ENCODE measurements at places on chromosomes 3 and 15.
A peak's percentile ranks its signal among the peaks of the same experiment; 100 is the strongest.

- DNase-seq = no peak
Measured at GRCh38 chr3:71728632-71729342, 3.6 kb upstream of the EIF4E3 start.

DNA sequence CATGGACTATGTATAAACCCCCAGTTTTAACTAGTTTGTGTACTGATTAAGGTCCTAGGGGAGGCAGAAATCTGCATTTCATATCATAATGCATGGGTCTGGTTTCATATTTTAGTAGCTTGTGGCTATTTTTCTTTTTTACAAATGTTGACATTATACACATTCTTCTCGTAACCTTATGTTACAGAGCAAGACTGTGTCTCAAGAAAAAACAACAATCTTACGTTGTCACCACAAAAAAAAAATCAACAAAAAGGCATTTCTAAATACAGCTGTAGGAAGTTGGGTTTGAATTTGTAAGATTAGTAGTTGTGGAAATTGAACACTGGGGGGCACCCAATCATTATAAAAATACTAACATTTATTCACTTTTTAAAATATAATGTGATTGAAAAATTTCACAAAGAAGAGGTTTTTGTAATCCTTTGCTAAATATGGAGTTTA is 17.9 kb downstream of the SERP1 start:
- DNase-seq = peak; percentile 30

DNA sequence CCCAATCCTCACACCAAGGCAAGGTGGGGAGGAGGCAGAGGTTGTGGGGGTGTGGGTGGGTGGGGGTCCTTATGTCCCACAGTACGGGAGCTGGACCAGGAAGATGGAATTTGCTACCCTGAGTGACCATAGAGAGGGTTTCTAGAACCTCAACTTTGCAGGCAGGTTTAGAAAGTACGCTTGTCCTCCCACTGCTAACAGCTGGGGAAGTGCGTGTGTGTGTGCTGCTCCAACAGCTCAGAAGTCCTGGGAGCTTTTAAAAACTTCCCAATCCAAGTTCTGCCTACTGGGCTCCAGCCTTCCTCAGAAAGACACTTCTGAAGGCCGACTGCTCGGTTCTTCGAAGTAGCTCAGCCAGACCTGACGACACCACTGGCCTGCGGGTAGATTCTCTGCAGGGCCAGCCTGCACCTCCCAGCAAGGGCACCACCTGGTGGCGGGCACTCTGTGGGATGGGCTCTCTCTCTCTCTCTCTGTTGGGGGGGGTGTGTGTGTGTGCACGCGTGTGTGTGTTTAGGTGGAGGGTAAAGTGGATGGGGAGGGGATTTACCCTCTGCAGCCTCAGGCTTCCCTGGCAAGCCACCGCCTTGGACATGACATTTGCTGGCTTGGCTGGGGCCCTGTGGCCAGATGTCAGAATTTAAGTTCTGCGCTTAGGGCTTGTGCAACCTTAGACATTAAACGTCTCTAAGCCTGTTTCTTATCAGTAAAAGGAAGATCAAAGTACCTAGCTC is 15.6 kb downstream of the TMEM158 start:
- DNase-seq = peak; percentile 62

GRCh38 chr3:38011111-38011510 is 18.3 kb downstream of the PLCD1 start:
- DNase-seq = no peak

GRCh38 chr3:106533093-106533787 is 664.4 kb upstream of the CBLB start:
- no peak for DNase-seq

DNA sequence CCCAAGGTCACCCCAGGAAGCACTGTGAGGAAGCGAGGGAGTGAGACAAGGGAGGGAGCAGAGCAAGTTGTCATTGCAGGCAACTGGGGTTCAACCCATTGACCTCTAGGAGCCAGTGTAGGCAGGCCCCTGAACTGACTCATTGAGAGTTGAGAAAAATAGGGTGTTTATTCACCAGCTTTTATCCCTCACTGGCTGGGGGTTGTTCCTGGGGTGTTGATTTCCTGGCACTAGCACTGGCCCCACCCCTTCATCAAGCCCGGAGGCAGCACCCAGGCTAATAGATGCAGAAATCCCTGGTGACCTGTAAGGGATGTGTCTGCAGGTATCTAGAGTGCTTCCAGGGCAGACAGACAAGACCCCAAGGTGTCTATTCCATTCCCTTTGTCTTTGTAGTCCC is 183.9 kb downstream of the ARRDC4 start:
- peak; percentile 86 for DNase-seq

DNA sequence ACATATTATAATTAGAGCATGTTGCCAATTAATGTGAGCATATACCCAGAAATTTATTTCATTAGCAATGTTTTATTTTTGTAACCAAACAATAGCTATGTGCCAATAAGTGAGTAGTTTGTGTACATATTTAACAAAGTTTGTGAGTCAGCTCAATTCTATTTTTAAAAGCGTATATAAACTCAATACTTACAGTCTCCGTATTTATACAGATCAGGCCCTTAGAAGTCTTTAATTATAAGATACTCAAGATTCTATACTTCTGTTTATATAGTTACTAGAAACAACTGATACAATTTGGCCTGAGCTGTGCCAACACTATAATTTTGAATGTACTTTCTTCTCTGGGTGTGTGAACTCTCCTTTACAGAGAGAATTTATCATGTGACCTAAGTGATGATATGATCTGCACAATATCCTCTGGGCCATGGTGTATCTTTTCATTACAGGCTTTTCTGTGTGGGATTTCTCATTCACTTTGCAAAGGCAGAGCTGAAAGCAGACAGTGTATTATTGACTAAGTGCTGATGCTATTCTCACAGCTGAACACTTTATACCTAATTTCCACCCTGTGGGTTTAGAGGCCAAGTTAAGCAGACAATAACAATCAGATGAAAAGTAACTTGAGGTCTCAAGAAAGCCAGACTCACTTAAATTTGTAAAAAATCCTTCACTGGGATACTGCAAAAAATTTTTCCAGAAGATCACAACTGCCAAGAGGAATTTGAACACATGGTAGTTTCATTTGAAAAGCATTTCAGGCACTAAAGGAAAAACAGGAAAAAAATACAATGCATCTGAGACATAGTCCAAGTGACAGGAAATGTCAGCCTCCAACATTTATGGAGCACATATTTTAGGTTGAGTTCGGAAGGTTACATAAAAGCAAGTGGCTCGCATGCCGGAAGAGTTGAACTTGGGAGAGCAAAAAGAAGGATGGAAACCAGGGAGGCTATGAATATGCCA is 277.9 kb upstream of the SEMA6D start:
- no peak for DNase-seq

DNA sequence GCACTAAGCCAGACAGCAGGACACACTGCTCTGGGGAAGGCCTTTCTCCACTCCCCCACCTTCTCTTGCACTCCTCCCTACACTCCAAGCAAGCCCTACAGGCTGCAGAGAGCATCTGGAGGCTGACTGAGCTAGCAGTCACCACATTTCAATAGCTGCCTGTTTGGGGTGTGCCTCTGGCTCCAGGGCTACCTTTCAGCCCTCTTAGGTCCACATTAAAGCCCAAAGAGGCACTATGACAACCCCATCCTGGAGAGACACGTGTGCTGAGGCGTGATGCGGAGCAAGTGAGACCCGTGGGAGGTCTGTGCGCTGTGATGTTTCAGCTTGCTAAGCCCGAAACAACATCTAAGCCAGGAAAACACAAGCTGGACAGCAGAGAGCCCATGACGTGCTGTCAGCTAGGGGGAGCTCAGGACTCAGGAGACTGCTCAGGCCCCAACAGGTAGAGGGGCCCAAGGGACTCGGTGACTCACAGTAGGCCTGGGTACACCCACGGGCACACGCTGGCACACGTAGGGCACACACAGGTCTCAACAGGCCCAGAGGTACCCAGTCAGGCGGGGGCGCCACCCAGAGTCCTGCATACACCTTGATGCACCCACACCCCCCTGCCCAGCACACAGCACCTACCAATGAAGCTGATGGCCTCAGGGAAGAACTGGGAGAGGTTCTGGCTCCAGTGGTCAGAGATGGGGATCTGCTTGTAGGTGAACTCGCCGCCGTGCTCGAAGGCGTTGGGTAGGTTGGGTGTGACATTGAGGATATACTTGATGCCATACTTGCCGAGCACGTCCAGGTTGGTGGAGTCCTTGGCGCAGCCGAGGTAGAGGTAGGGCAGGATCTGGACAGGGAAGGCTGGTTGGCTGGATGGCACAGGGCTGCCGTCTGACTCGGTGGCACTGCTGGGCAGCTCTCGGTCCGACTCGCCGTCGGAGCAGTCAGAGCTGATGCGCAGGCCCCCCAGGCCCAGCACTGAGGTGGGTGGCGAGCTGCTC is 2.8 kb downstream of the DUSP7 start:
- DNase-seq = peak; percentile 85

- DNase-seq = no peak
Measured at GRCh38 chr3:170002231-170002630, 35.6 kb upstream of the GPR160 start.

DNA sequence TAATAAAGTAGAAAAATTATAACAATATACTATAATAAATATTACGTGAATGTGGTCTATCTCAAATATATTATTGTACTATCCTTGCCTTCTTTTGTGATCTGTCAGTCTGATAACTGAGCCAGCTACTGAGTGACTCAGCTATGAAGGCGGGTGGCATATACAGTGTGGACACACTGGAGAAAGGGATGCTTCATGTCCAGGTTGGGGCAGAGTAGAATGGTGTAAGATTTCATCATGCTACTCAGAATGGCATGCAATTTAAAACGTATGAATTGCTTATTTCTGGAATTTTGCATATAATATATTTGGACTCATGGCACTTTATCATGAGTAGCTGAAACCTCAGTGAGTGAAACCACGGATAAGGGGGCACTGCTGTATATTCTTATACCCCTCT is 172.9 kb upstream of the TBC1D5 start:
- no peak for DNase-seq

- no peak for DNase-seq
Measured at GRCh38 chr3:128767094-128767750, 41.2 kb downstream of the RAB7A start.

DNA sequence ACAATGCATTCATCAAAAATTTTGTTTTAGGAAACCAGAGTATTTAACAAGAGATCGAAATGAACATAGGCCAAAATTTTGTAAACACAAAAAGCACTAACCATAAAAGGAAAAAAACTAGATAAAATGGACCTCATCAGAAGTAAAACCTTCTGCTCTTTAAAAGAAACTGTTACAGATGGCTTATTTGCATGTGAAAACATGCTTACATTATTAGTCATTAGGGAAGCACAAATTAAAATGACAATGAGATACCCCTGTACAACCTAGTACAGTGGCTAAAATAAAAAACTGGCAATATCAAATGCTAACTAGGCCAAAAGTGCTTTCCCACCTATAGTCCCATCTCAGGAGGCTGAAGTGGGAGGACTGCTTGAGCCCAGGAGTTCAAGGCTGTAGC is 19.3 kb downstream of the UBR1 start:
- no peak for DNase-seq

GRCh38 chr3:81416812-81417211 is 344.6 kb downstream of the GBE1 start:
- DNase-seq = no peak

DNA sequence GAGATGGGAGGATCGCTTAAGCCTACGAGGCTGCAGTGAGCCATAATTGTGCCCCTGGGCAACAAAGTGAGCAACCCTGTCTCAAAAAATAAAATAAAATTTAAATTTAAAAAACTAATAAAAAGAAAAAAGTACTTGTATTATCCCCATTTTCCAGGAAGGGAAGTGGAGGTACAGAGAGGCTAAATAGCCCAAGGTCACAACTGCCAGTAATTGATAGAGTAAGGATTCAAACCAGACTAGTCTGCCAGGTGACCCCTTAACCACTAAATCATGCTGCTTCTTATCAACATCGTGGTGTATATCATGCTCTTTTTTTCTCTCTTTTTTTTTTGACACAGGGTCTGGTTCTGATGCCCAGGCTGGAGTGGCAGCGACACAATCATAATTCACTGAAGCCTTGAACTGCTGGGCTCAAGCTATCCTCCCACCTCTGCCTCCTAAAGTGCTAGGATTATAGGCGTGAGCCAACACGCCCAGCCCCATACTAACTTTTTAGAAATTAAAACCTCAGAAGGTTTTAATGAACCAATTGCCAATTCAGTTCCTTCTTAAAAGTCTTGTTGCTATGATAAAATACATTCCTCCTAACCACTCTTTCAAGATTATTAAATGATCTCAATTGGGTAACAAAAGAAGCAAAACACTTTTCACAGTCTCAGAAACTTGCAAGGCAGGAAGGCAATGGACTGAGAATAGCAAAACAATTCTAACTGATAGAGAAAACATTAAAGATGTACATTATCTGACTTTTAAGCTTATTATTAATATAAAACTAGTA is 30.5 kb downstream of the HERC1 start:
- no peak for DNase-seq

DNA sequence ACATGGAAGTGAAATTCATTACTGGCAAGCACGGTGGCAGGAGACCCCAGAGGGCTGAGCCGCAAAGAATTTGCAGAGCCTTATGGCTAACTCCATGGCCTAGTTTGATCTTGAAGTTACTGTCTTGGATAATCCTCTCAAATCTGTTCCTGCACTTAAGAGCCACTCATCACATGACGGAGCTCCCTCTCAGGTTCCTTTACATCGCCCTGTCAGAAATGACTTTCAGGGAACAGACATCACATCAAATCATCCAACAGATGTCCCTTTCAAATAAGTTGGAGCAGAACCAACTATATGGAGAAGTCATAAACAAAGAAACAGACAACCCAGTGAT is 328.8 kb upstream of the THBS1 start:
- no peak for DNase-seq

DNA sequence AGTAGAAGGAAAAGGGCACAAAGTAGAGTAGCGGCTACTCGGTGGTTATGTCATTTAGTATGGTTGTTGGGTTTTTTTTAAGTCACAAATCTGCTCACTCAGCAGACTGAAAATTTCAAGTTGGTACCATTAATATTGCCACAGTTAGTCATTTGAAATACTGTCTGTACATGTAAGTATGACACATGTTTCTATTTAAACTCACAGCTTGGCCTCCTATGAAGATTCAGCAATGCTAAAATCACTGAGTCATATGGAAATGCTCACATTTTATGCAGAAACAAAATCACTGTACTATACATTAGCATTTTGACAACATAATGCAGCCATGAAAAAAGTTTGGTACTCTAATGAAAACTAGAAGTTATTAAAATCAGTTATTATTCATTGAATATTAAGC is 571.9 kb downstream of the TAFA4 start:
- no peak for DNase-seq

- no peak for DNase-seq
Measured at GRCh38 chr3:23161308-23161707, 41.8 kb upstream of the UBE2E2 start.

- no peak for DNase-seq
Measured at GRCh38 chr3:151350656-151351055, 21.3 kb upstream of the P2RY13 start.

GRCh38 chr15:56608140-56608778 is 125.0 kb downstream of the ZNF280D start:
- DNase-seq = no peak

All from RWPE1 (cell line).